Thyroid gland (tissue), 4 donors: ENCODE measurements at places on chromosomes 4 and X.
A peak's percentile ranks its signal among the peaks of the same experiment; 100 is the strongest.

DNA sequence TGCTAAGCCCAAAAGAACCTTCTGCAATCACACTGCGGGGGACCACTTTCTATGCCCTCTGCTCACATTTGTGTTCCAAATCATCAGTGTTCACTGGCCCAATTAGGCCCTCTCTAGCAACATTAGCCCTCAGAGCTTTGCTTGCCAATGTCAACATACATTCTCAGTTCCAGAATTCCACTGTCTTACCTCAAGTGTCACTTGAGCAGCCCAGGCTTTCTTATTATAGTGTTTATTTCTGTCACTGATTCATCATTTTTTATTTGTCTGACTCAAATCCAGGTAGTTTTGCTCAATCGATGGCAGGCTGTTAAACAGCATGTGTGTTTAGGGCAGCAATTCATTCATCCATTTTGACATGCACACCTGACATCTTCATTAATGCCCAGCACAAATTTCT is 291.2 kb downstream of the TEX13A start:
- no peak for DNase-seq

GRCh38 chr4:98833384-98833783 is 95.5 kb downstream of the EIF4E start:
- peak; percentile 3 for DNase-seq

DNA sequence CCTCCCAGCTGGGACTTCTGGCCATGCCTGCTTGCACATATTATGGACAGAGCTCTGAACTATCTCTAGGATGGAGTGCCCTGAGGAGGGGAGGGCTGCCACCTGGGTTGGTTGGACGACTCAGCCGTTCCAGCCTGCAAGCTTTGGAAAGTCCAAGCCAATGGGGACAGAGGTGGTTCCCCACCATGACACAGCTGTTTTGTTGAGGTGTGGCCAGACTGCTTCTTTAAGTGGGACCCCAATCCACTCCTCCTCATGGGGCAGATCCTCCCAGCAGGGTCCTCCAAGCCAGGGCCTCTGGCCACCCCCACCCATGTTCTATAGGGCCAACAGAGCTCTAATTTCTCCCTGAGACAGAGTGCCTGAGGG is 22.7 kb downstream of the F8A3 start:
- DNase-seq = no peak

DNA sequence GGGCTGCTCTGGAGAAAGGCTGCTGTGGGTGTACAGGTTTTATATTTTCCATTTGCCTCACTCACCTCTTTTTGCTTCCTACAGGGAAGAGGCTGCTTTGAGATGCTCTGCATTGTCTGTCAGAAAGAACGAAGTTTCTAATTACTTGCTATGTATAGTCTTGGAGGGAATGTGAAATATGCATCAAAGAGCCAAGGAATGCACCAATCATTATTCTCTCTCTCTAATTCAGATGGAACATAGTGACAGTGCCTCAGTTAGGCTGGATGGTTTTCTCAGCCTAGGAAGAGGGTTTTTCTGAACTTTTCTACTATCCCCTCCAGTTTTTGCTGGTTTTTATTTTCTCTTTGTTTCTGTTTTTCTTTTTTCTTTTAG is 106.8 kb upstream of the SLC4A4 start:
- DNase-seq = no peak

DNA sequence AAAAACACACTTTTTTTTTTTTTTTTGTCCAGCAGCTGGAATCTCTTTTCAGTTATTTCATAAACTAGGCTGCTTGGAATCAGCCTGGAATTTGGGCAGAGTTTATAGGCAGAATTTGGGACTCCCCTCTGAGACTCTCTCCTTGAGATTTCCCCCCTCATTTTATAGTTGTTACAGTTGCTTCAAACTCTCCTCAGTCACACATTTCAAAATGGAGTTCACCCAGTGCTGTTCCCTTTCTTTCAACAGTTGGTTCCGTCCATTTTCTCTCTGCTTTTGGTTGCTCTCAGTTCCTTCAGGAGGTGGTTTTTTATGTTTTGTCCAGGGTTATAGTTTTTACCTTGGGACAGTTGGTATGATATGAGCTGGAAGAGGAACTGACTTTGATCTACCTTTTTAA is 27.5 kb downstream of the NSD2 start:
- DNase-seq = no peak

GRCh38 chr4:185671066-185671465 is 135.8 kb upstream of the PDLIM3 start:
- DNase-seq = no peak

DNA sequence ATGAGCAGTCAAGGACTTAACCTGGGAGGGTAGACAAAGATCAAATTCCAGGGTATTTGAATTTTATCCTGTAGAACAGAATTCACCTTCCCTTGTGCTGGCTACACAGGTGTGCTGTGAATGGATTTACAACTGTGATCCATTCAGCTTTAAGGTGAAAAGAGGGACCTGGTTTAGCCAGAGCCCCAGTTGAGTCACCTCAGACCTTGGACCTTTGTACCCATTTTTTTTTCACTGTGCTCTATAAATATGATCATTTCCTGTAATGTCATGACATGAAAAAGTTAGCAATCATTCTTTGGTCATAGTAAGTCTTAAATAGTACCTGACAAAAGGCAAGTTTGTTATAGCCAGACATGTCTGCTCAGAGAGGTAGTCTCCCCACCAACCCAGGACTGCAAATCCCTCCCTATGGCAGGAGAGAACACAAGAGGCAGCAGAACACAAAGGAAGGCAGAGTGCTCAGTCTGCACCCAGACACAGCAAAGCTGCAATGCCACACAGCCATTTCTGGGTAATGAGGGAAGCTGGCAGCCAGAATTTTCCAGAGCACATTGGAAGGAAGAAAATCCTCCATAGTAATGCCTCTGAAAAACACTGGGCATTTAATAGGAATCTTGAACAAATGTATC is 77.9 kb downstream of the CXXC4 start:
- no peak for DNase-seq
